ENCODE measurements at places on chromosomes 3 and 15.
A peak's percentile ranks its signal among the peaks of the same experiment; 100 is the strongest.

DNA sequence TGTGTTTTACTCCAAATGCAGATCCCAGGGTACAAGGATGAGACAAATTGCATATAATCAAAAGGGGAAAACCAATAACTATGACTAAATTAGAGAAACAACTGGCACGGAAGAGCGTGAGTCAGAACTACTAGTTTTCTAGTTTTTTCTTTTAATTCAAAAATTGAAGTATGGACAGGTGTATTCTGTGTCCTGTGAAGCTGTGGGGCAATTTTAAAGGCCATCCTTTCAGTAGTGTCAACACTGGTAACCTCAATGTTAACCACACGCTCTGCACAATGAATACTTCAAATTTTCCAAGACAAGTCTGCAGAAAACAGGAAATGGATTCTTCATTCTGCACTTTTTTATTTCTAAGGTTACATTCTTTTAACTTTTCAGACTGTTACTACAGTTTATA lies 32.5 kb upstream of the GOLGA8A start:
- DNase-seq, result peak; percentile 38

DNA sequence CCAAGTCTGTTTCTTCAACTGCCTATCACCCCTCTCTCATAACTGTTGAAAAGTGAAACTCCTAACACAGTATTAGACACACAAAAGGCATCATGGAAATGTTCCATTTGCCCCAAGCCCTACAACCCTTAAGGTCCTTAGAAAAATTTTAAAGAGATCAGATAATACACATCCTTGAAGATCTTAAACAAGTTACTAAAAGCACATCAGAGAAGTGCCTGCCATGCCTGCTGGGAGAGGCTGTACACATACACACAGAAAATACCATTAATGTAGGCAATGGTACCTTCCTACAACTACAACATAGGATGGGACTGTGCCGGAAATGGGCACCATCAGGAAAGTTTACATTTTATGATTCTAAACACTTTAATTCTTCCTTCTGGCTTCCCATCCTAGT lies 3.3 kb downstream of the ADAM10 start:
- DNase-seq, result no peak

- DNase-seq, result no peak
Measured at GRCh38 chr3:4750306-4750968, 228.8 kb upstream of the BHLHE40 start.

GRCh38 chr3:15017191-15017590 lies 47.9 kb downstream of the MRPS25 start:
- no peak for DNase-seq

DNA sequence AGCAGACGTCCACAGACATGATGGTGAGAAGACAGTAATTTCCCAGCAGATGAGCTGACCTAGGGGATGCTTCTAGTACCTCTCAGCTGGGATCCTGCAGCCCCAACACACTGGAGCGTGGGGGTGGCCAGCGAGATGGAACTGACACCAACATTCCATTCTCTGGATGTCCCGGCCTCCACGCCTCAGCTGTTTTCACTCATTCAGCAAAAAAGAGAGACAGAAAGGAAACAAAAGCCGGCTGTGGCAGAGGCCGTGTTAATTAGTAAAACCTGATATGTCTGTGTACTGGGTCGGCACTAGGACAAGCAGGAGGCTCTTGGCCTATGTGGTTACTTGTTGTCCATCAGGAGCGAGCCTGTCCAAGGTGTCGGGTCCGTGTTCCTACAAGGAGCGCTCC lies 82.6 kb upstream of the MYZAP start:
- DNase-seq, result peak; percentile 72

DNA sequence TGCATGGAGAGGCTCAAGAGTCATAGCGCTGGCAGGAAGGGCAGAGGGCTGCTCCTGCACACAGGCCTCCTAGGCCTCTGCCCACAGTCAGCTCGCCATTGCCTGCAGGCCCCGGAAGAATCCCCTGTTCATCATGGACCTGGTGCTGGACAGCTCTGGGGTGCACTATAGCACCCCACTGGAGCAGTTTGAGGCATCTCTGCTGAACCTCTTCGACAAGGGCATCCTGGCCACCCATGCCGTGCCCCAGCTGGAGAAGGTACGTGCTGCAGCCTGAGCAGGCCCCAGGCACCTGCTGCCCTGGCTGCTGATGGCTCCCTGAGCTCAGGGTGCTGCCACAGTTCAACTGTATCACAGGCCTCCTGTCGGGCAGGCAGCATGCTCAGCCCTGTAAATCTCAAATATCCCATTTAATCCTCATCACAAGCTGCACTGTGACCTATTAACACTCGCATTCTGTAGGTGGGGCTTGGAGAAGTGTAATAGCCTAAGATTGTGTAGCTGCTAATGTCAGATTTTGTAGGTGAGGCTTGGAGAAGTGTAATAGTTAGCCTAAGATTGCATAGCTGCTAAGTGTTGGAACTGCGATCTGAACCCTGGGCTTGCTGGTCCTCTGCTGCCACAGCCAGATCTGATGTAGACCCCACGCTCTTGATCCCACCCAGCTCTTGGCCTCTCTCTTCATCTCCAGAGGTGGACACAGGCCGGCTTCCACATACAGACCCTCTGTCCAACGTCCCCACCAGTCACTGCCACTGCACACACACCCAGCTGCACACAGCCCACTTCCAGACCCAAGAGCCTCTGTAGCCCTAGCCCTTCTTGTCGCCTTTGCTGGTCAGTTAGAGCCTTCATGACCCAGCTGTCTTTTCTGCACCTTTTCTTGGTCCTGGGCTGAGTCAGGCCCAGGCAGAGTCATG lies 31.9 kb downstream of the DNAH1 start:
- no peak for DNase-seq

- DNase-seq, result no peak
Measured at GRCh38 chr15:70086636-70087035, 11.1 kb downstream of the TLE3 start.

GRCh38 chr15:78208341-78208844 lies 26.0 kb downstream of the ACSBG1 start:
- no peak for DNase-seq

- no peak for DNase-seq
Measured at GRCh38 chr3:33091746-33092145, 5.2 kb downstream of the GLB1 start.

GRCh38 chr3:186901135-186901734 lies 29.1 kb upstream of the ST6GAL1 start:
- no peak for DNase-seq

GRCh38 chr3:72576563-72576962 lies 271.7 kb downstream of the SHQ1 start:
- no peak for DNase-seq

GRCh38 chr3:45434996-45435395 lies 46.6 kb downstream of the LARS2 start:
- DNase-seq, result no peak

- no peak for DNase-seq
Measured at GRCh38 chr3:3881050-3881449, 81.8 kb downstream of the LRRN1 start.

- DNase-seq, result no peak
Measured at GRCh38 chr3:185648396-185648795, 62.3 kb downstream of the SENP2 start.

DNA sequence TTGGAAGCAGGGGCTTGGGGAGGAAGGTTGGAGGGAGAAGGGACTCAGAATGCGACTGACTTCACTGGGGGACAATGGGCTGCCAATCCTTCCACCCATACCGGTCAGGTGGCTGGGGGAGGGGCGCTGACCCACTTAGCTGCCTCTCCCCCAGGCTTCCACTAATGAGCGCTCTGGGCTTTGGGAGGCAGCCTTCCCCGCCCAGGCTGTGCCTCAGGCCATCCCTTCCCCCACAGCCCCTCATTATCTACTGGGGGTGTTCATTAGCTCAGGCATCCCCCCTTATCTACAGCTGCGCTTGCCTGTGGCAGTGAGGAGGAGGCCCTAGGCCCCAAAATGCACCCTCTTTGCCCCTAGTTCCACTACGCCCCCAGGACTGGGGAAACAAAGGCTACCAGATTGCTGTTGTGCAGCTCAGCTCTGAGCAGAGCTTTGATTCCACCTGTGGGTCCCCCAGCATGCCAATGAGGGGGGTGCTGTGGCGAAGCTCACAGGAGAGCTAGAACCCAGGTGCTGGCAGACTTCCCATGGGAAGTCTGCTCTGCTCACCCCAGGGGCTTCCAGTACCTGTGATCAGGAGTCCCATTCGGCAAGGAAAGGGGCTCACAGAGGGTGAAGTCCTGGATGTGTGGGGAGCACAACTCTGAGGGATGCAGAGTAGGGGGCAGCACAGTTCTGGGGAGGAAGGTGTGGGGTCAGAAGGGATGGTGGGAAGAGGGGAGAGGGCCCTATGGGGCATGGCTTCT lies 29.4 kb upstream of the SEMA3F start:
- DNase-seq, result no peak

DNA sequence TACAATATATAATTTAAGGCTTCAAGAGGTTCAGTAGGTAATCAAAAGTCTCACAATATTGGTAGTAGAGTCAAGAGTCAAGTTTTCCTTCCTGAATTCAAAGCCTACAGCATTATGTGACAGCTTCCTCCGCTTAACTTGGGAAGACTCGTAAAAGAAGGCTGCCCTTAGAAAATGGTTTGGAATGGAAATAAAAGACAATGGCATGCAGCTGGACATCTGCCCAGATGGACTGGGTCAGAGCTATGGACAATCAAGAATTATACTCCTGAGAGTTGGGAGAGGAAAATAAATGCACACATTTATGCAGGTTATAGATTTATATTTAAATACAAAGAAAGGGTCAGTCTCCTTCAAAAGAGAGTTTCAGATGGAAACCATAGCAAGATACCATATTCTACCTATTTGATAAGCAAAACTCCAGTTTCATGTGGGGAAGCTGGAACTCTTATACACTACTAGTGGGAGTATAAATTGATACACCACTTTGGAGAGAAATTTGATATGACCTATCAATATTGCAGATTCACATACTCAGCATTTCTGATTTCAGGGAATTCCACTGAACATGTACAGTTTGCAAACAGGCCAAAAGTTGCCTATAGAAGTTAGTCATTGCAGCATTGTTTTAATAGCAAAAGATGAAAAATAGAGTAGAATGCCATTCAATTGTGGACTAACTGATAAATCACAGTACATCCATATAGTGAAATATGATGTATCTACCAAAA lies 6.1 kb downstream of the CRYBG3 start:
- DNase-seq, result no peak

DNA sequence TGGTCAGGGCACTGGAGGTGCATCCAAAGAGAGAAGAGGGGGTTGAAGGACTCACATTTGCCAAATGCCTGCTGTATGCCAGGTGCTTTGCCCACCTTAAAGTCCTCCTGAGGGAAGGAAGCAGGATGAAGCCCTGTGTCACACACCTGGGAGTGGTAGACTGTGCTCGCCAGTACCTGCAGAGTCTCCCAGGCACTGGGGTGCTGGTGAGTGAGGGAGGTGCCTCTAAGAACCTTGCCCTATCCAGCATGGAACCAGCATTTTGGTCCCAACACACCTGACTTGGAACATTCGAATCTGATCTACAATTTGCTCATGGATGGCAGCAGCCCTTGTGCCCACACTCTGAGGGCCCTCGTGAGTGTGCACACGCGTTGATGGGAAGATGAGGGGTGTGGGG lies 76.7 kb downstream of the SEC22A start:
- no peak for DNase-seq

DNA sequence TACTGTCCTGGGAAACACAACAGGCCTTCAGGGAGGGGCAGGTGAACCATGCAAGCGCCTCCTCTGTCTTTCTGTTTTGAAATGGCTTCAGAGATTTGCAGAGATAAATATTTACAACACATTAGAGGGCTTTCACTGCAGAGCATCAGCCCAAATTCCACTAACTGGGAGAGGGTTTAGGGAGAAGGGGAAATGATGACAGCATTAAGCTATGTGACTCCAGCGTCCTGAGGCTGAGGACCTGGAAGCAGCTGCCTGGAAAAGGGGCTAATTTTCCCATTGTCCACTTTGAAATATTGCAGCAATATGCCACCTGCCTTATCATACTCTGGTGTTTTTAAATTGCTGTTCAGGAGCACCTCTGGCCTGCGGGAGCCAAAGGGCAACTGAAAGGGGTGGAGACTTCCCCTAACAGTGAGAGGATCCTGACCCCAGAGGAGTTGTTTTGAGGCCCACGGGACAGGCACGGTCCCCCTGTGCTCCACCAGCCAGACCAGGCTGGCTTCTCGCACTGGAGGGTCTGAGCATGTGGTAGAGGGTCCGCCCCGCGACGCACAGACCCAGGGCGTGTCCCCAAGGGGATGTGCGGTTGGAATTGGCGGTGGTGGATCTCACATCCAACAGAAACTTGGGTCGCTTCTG lies 110.6 kb downstream of the XXYLT1 start:
- DNase-seq, result peak; percentile 36

GRCh38 chr15:92800013-92800412 lies 100.1 kb upstream of the CHD2 start:
- no peak for DNase-seq

GRCh38 chr3:124584245-124584551 lies 146.1 kb upstream of the UMPS start:
- no peak for DNase-seq

DNA sequence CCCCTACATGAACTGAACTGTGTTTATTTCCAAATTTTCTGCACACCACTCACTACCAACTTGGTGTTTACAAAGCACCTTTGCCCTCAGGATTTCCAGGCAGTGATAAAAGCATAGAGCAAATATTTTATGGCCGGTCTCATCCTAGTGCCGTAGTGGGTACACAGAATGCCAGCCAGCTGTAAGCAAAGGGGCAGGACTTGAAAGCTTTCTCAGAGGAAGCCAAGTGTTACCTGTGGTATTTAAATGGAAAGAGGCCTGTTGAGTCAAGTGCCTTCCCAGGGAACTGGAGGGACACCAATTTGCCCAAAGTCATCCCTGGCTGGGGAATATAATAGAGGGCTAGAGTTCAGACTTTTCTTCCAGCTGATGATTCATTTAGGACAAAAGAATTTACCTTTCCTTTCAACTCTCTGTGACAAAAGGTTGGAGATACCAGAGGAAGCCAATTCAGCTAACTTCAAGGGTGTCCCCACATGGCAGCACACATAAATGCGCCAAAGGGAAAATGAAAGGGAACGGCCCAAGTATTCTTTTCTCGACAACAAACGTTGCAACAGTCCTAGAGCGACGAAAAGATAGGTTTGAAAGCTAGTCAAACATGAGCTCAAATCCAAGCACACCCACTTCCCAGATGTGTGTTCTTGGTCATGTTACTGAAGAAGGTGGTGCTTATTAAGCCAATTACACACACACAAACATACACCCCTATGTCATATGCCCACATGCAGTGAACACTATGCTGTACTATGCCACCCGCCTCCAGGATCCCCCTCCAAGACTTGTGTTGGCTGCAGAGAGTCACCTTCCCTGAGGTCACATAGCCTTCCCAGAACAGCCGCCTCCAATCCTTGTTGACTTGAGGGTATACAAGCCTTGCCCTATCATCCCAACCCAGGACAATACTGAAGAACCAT lies 27.7 kb downstream of the MAGI1 start:
- DNase-seq, result no peak
